ENCODE measurements at places on chromosomes 5 and 9. TPM values are rescaled to one million over a fixed set of nuclear protein-coding genes. Genes with fewer than 3 reads are reported as not detected.

GRCh38 chr5:157689942-157690689 is 18.8 kb downstream of the C5orf52 start:
- DNase-seq: no peak

- no peak for DNase-seq
Observed at GRCh38 chr9:70994582-70994981, 126.8 kb downstream of the TRPM3 start.

- DNase-seq: no peak
Observed at GRCh38 chr9:15374310-15374709, 48.4 kb upstream of the SNAPC3 start.

GRCh38 chr9:106560540-106560939 is 302.4 kb upstream of the ZNF462 start:
- no peak for DNase-seq

GRCh38 chr9:127418037-127418471 is 6.1 kb upstream of the ZNF79 start:
- DNase-seq: peak; percentile 17

The TMC1 gene
- total RNA-seq: 0.25 TPM

DNA sequence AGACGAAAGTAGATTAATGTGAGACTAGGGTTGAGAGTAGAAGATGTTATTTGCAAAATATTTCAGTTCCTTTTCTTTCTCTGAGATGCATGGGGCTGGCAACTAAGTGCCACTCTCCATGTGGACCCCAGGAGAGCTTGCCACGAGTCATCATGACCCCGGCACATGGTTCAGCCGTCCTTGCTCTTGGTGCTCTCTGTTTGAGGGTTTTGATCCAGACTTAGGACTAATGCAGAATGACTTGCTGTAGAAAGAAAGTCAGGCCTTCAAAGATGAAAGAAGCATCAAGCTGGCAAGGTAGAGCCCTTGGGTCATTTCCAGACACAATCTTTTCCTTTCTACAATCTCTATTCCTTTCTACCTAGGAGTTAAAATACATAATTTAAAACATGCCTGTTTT is 84.7 kb downstream of the RASGRF2 start:
- no peak for DNase-seq

GRCh38 chr5:42887097-42887496 is 75.4 kb upstream of the SELENOP start:
- DNase-seq: no peak

DNA sequence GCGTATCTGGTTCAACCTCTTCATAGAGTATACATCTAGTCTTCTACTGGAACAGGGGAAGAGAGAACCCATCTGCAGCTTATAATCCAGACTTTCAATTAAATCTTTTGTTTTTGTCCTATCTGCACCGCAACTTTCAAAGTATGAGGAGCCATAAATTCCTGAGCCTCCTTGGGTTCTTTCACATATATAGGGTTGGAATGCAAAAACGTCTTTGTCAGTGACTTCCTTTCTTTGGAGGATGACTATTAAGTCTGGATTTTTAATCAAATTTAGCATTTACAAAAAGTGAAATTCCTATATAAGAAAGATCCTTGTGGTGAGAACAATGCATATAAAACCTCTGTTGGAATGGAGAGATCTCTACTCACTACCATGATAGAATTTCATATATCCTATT is 370.8 kb downstream of the TMEM38B start:
- DNase-seq: no peak

DNA sequence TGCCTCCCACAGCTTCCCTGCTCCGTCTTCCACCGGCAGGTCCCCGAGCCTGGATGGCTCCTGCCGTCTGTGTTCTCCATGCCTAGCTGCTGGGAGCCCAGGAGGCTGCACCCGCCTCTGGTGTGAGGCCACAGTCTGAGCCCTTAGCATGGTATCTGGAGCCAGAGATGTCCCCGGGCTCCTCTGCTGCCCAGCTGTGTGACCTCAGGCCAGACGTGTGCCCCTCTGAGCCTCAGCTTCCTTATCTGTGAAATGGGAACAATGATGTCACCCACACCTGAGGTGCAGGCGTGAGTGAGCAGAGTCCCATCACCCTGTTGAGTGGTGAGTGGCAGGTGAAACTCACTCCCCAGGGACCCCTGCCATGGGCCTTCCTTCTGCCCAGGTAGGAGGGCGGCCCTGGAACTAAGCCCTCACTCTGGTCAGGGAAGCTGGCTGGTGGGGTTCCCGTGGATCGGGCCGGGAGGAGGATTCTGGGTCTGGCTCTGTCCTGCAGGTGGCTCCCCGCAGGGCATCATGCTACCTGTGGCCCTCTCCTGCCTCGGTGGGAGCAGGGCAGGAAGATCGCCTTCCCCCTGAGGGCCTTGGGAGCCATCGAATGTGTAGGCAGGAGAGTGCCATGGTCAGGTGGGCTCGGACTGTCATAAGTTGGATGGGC is 239.0 kb downstream of the PBX3 start:
- DNase-seq: no peak

DNA sequence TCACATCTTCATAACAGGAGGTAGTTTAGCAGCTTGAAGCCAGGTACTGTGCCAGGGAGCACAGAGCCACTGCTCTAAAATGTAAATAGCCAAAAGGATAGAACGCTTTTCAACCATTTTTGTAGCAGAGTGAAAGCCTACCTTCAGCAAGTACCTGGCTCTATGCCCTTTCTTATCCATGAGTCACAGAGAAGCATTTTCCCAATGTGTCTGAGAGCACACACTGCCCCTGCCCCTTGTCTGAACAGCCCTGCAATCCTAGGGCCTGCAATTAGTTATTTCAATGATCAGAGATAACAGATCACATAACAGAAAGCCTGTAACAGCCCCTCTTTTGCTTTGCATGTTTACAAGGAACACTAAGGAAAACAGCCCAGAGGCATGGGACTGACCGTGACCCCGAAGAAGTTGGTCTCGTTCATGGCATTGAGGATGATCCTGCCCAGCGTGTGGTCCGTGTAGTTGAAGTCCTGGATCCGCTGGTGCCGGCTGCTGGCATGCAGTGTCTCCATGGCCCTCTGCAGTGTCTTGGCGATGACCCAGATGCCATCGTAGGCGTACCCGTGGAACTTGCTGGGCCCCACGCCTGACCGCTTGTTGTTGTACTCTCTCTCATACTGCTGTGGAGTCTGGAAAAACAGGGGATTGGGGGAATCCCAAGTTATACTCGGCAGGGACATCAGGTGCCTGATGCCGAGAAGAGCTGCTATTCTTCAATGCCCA is 198.3 kb upstream of the TBC1D2 start:
- no peak for DNase-seq

The HAVCR1 gene
- not detected for total RNA-seq

The SLC34A1 gene
- total RNA-seq: not detected

GRCh38 chr5:59401637-59402036 is 491.9 kb downstream of the PDE4D start:
- DNase-seq: peak; percentile 32

DNA sequence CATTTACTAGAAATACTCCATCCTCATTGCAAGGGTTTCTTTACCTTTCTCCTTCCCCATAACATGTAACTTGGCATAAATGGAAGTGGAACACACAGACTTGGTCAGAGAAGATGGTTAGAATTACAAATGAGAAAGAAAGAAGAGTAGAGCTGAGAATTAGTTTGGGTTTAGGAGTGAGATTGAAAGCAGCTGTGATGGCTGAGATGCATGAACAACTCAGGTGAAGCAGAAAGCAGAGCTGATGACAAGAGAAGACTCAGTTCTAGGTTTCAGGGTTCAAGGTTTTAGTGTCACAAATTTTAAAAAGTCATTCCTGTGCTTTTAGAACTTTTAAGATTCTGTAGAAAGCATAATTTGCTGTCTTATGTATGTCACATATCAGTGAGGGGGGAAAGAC is 54.0 kb downstream of the TMEM161B start:
- DNase-seq: no peak

The TAF11L12 gene
- total RNA-seq: not detected

DNA sequence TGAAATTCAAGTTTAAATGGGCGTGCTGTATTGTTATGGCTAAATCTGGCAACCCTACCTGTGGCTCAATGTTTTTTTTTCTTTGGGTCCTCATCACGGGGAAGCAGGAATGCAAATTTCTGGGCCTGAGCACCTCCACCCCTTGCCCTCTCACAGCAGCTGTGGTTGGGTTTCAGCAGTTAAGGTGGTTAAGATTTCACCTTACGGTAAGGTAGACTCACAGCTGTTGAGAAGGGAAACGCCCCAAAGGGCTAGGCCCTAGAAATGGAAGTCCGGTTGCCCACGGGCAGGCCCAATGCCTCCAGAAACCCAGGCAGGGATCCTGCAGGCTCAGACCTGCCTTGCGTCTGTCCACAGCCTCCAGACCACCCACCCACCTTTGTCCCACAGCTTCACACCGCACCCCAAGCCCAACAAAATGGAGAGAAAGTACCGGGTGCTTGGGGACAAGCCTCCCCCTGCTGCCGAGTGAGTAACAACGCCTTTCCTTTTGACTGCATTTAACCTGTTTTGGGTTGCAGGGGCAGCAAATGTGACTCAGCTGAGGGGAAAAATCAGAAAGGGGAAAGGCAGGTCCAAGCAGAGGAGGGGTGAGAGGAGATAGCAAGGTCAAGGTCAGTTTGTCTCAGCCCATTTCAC is 48.1 kb upstream of the TDRD7 start:
- no peak for DNase-seq

The AJM1 gene
- 0.51 TPM for total RNA-seq

The DOLPP1 gene
- total RNA-seq: 10.5 TPM

The GPR150 gene
- total RNA-seq: 0.13 TPM

Data from dermis microvascular lymphatic vessel endothelial cell (primary cell).